ENCODE measurements at places on chromosomes 2 and 18.

GRCh38 chr2:156826341-156826933 is 390.3 kb downstream of the GPD2 start:
- DNase-seq: peak; percentile 86

- no peak for DNase-seq
Measured at GRCh38 chr2:106624787-106625380, 137.7 kb downstream of the CD8B2 start.

- no peak for DNase-seq
Measured at GRCh38 chr18:62566199-62566598, 43.4 kb downstream of the ZCCHC2 start.

- peak; percentile 46 for DNase-seq
Measured at GRCh38 chr18:63979409-63979920, 9.6 kb downstream of the SERPINB8 start.

- DNase-seq: no peak
Measured at GRCh38 chr2:205892665-205893259, 193.2 kb downstream of the INO80D start.

- DNase-seq: peak; percentile 27
Measured at GRCh38 chr2:39696101-39696553, 30.4 kb downstream of the TMEM178A start.

- DNase-seq: peak; percentile 12
Measured at GRCh38 chr2:154375579-154375931, 322.9 kb upstream of the KCNJ3 start.

- DNase-seq: no peak
Measured at GRCh38 chr2:33511141-33511540, 34.7 kb downstream of the RASGRP3 start.

- DNase-seq: no peak
Measured at GRCh38 chr2:226135861-226136548, 663.6 kb downstream of the IRS1 start.

GRCh38 chr2:138762533-138762932 is 17.7 kb downstream of the NXPH2 start:
- DNase-seq: no peak

DNA sequence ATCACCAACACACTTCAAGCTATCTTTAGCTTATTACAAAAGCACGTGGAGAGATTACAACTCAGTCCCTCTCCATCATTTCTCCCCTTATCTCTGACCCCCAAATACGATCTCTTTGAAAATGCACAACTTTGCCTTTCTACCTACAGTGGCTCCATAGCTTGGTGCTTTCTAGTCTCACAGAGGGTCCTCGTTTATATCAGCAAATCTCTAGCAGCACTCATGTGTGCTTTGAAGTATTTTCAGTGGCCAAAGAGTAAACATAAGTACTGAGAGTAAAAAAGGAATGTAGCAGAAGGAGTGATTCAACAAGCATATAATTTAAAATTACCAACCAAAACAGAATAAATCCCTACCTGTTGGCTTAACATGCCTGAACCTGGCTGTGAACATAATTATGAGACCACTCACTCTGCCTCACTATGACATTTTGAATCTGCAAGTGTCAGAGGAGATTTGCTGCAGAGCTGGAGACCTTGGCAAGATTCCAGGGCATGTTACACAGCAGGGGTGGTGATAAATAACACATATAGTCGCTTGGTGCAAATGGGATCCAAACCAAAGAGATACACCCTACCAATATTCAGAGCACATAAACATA is 54.6 kb downstream of the LAMA3 start:
- DNase-seq: no peak

GRCh38 chr2:1754461-1755170 is 10.3 kb upstream of the PXDN start:
- no peak for DNase-seq

- no peak for DNase-seq
Measured at GRCh38 chr2:64111426-64111825, 32.8 kb downstream of the PELI1 start.

DNA sequence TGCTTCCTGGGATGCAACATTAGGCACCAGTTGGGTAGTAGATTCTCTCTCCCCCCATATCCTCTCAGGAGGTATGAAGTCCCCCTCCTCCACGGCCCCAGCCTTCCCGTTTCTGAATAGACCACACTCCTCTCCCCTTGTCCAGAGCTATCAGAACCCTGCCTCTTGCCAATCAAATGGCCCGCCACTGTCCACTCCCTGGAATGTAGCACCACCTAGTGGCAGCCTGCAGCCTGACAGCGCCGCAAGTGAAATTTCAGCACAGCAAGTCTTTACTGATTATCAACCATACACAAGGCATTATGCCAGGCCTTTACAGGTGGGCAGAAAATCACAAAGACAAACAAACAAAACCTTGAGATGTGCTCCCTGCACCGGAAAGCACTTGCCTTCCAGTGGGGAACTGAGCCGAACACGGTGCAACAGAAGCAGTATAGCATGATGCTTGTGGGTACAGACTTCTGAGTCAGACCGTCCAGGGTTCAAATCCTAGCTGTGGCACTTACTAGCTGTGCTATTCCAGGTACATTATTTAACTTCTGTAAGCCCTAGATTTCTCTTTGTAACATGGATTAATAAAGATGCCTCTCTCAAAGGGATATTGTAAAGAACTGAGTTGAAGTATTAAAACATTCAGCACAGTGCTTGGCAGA is 174.0 kb downstream of the SMAD2 start:
- DNase-seq: no peak

DNA sequence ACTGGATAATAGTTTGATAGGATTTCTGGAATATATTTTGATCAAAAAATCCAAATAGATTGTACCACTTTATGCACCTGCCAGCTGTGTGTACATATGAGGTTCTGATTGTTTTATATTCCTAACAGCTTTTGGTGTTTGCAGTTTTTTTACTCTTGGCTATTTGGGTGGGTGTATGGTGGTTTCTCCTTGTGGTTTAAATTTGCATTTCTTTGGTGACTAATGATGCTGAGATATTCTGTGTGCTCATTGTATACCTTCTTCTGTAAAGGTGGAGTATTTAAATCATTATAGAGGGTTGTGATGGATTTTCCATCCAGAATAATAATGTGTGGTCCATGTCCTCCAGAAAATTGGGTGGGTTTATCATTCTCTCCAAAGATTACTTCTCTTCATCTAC is 372.9 kb downstream of the THSD7B start:
- no peak for DNase-seq

GRCh38 chr2:215863687-215864086 is 149.7 kb downstream of the MREG start:
- no peak for DNase-seq

DNA sequence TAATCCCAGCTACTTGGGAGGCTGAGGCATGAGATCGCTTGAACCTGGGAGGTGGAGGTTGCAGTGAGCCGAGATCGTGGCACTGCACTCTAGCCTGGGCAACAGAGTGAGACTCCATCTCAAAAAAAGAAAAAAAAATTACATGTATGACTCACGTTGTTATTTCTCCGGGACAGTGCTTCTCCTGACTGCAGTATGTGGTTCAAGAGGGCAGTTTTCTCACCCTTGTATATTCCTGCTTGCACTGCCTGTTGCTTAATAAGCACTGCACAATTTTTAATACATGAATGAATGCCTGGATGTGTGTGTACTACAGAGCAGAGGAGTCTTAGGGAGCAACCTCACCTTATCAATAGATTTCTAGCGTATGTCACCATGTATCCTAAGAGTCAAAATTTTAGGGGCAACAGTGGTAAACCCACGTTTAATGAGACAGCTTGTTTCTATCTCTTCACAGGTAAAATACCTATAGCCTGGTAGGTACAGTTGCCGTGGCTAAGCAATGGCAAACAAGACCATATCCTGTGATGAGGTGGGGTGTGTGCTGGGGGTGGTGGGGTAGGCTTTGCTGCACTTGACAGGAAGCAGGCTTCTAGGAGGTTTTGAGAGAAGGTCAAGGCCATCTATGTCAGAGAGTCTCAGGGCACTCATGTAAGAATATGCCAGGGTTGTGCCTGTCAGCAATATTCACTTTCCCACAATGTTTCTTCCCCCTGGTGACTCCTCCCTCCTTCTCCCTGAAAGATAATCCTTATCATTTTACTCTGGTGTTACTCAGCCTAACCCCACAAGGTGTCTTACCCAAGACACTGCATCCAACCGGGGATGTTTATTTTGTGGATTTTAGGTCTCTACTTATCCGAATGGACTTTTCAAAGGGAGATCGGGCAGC is 36.9 kb upstream of the MEX3C start:
- no peak for DNase-seq

GRCh38 chr2:217195016-217195415 is 335.2 kb upstream of the TNP1 start:
- no peak for DNase-seq

- no peak for DNase-seq
Measured at GRCh38 chr2:136215449-136215848, 97.5 kb upstream of the CXCR4 start.

All from fibroblast of skin of left quadriceps (primary cell).